ENCODE measurements at places on chromosomes 11 and 22.

DNA sequence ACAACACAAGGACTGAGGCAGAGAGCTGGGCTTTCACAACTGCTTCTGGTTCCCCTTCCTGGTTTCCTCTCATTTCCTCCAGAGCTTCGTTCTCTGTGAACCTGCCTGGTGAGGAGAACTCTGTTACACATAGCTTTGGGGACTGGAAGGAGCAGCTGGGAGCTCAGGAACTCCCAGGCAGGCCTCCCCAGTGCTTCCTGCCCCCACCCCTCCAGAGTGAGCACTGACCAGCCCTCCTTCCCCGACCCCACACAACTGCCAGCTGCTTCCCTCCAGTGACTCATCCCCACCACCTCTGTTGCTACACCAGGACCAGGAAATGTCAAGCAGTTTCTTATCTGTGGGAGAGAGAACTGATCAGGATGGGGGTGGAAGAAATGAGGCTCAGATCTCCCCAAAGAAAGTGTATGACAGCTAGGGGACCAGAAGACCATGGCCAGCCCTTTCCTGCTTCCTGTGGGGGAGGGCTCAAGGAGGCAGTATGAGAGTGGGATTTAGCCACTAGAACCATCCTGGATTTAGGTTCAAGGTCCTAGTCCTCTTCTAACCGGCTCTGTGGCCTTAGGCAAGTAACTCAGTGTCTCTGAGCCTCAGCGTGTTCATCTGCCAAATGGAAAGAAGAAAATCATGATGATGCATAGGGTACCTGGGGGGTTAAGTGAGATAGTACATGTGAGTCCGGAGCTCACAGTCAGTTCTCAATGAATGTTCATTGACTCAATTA lies 4.5 kb upstream of the TP53I11 start:
- DNase-seq: no peak

- no peak for DNase-seq
These were observed 136.0 kb downstream of the SWAP70 start for GRCh38 chr11:9799886-9800285.

DNA sequence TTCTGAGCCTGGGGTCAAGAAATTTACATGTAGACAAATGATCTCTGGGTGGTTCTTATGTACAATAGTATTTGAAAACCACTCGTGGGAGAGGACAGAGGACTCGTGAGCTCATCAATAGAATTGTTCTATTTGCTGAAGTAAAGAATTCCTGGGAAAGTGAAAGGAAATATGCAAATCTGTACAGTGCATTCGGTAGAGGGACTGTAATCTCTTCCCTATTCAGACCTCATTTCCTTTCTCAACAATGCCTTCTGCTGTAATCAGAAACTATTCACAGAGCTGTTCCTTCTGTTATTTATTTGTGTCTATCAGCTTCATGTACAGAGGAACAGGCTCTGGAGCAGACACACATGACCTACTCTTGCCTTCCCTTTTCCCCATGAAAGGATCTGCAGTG lies 709.4 kb upstream of the KIRREL3 start:
- no peak for DNase-seq

GRCh38 chr11:130390071-130390758 lies 38.2 kb downstream of the ADAMTS8 start:
- no peak for DNase-seq

- DNase-seq: no peak
These were observed 19.5 kb downstream of the BLID start for GRCh38 chr11:122096272-122097112.

DNA sequence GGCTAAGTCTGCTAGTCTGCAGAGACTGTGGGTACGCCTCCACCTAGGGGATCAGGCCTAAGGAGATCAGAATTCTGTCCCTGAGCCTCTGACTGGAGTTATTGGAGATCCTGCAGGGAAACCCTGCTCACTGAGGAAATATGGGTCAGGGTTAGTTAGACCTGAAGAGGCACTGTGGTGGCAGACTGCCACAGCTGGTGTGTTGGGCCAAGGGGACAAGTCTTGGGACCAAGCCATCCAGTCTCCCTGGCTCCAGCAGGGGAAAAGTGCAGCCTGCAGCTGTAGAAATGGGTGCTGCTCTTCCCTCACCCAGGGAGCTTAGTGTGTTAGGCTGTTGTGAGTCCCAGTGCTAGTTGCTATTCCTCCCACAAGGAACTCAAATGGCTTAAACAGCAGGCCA lies 334.8 kb upstream of the LARGE1 start:
- no peak for DNase-seq

- DNase-seq: no peak
These were observed 485 bp downstream of the KCNJ4 start for GRCh38 chr22:38454353-38455075.

Data from T-helper 22 cell (primary cell).